ENCODE measurements at places on chromosomes 4 and X. TPM values are rescaled to one million over a fixed set of nuclear protein-coding genes. Genes with fewer than 3 reads are reported as not detected.

Gene ZNF732
- total RNA-seq: not detected

Gene ARMCX4
- total RNA-seq: 16.0 TPM

Gene ADH1B
- total RNA-seq: 223 TPM

Gene PHEX
- 0.25 TPM for total RNA-seq

Gene SLC4A4
- total RNA-seq: 37.1 TPM

Gene TEX13B
- total RNA-seq: not detected

Gene AREG
- 11.8 TPM for total RNA-seq

Gene UCP1
- not detected for total RNA-seq

Gene FGB
- 42.5 TPM for total RNA-seq

GRCh38 chr4:98204236-98204553 is 57.0 kb upstream of the RAP1GDS1 start:
- H3K4me1 ChIP-seq: peaks cover 2% of the 10 kb centered on the region
- no peaks in the 10 kb centered on the region for H3K27me3 ChIP-seq
- H3K27ac ChIP-seq: no peak overlapping the region
- no peak overlapping the region for H3K4me3 ChIP-seq
- H3K36me3 ChIP-seq: no peaks in the 10 kb centered on the region

GRCh38 chr4:124044330-124044729 is 647.7 kb downstream of the SPRY1 start:
- H3K4me3 ChIP-seq: no peak overlapping the region
- H3K27ac ChIP-seq: no peak overlapping the region
- no peaks in the 10 kb centered on the region for H3K27me3 ChIP-seq
- H3K36me3 ChIP-seq: no peaks in the 10 kb centered on the region
- no peaks in the 10 kb centered on the region for H3K4me1 ChIP-seq

DNA sequence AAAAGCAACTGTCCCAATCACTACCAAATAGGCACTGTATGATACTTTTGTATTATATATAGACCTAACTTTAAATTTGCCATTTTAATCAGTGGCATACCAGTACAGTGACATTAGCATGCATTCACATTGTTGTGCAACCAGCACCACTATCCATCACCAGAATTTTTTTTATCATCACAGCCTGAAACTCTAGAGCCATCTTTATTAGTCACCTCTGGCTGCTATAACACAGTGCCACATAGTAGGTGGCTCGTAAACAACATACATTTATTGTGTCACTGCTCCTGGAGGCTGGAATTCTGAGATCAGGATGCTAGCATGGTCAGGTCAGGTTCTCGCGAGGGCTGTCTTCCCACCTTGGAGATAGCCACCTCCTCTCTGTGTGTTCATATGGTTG is 188.4 kb upstream of the GALNT7 start:
- no peak overlapping the region for H3K4me3 ChIP-seq
- no peaks in the 10 kb centered on the region for H3K36me3 ChIP-seq
- no peaks in the 10 kb centered on the region for H3K4me1 ChIP-seq
- H3K27ac ChIP-seq: no peak overlapping the region
- DNase-seq: no peak
- no peaks in the 10 kb centered on the region for H3K27me3 ChIP-seq

DNA sequence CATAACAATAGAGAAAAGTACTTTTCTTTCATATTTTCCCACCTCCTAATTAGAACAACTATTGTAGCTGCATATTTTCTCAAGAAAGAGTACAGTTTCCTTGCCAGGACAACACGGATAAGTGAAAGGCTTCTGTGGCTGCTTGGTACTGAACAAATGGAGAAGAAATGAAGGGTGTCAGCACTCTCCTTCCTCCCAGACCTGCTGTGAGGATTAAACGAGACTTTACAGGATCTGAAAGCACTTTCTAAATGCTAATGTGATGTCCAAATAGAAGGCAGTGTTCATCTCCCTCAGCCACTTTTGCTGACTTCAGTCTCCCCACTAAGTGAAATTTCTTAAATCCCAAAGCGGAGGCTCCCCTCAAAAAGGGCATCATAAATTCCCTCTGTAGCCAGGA is 13.9 kb downstream of the NIPAL1 start:
- no peaks in the 10 kb centered on the region for H3K36me3 ChIP-seq
- H3K27me3 ChIP-seq: no peaks in the 10 kb centered on the region
- no peak for DNase-seq
- H3K4me1 ChIP-seq: no peaks in the 10 kb centered on the region

GRCh38 chr4:169079942-169080827 is 70.1 kb upstream of the CBR4 start:
- peak overlapping the region; percentile 9 for H3K4me3 ChIP-seq
- DNase-seq: peak; percentile 73
- H3K36me3 ChIP-seq: no peaks in the 10 kb centered on the region
- no peak overlapping the region for H3K27ac ChIP-seq
- no peaks in the 10 kb centered on the region for H3K27me3 ChIP-seq

GRCh38 chrX:31367816-31368215 is 296.0 kb upstream of the FTHL17 start:
- no peaks in the 10 kb centered on the region for H3K36me3 ChIP-seq
- H3K27ac ChIP-seq: no peak overlapping the region
- H3K27me3 ChIP-seq: no peaks in the 10 kb centered on the region
- H3K4me1 ChIP-seq: no peaks in the 10 kb centered on the region
- no peak for DNase-seq

DNA sequence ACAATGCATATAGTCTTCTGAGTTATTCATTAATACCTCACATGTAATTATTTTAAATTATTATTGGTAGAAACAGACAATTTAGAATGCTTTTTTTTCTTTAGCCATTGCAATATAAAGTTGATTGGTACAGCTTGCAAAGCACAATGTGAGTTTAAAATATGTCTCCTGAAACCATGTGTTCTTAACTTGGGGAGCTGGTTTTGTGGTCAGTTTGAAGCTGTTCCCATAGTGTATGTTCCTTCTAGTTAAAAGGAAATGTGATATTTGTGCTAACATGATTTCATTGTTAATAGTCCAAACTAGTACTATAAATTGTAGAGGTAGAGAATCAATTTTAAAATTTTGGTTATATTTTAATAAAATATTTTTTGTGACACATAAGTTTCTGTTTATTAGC is 247.2 kb downstream of the BMPR1B start:
- no peak overlapping the region for H3K4me3 ChIP-seq
- H3K27ac ChIP-seq: no peak overlapping the region
- H3K36me3 ChIP-seq: no peaks in the 10 kb centered on the region
- no peaks in the 10 kb centered on the region for H3K4me1 ChIP-seq
- no peak for DNase-seq
- H3K27me3 ChIP-seq: no peaks in the 10 kb centered on the region

GRCh38 chr4:60989141-60989540 is 211.0 kb upstream of the ADGRL3 start:
- H3K36me3 ChIP-seq: no peaks in the 10 kb centered on the region
- no peak for DNase-seq
- H3K4me1 ChIP-seq: no peaks in the 10 kb centered on the region
- H3K27ac ChIP-seq: no peak overlapping the region
- H3K27me3 ChIP-seq: no peaks in the 10 kb centered on the region
- no peak overlapping the region for H3K4me3 ChIP-seq

- DNase-seq: no peak
- H3K4me3 ChIP-seq: no peak overlapping the region
- H3K36me3 ChIP-seq: no peaks in the 10 kb centered on the region
- H3K27me3 ChIP-seq: no peaks in the 10 kb centered on the region
- no peak overlapping the region for H3K27ac ChIP-seq
Measured at GRCh38 chr4:180641495-180641894, 1601.7 kb upstream of the TENM3 start.

- H3K4me3 ChIP-seq: no peak overlapping the region
- H3K27me3 ChIP-seq: no peaks in the 10 kb centered on the region
- no peak for DNase-seq
Measured at GRCh38 chr4:121011780-121012340, 60.5 kb downstream of the NDNF start.

- no peaks in the 10 kb centered on the region for H3K36me3 ChIP-seq
- no peaks in the 10 kb centered on the region for H3K4me1 ChIP-seq
- H3K27ac ChIP-seq: no peak overlapping the region
- H3K27me3 ChIP-seq: no peaks in the 10 kb centered on the region
- H3K4me3 ChIP-seq: no peak overlapping the region
- no peak for DNase-seq
Measured at GRCh38 chr4:46508216-46508615, 118.3 kb upstream of the GABRA2 start.

GRCh38 chr4:153465140-153465539 is 1.0 kb upstream of the TMEM131L start:
- H3K4me1 ChIP-seq: no peaks in the 10 kb centered on the region
- peak overlapping the region; percentile 65 for H3K4me3 ChIP-seq
- H3K36me3 ChIP-seq: no peaks in the 10 kb centered on the region
- no peak overlapping the region for H3K27ac ChIP-seq
- no peak for DNase-seq

GRCh38 chr4:155789391-155789790 is 30.6 kb downstream of the GUCY1B1 start:
- H3K4me1 ChIP-seq: no peaks in the 10 kb centered on the region
- no peak overlapping the region for H3K27ac ChIP-seq
- H3K36me3 ChIP-seq: no peaks in the 10 kb centered on the region
- H3K27me3 ChIP-seq: no peaks in the 10 kb centered on the region

GRCh38 chrX:150363561-150364346 is 637 bp downstream of the MAMLD1 start:
- DNase-seq: peak; percentile 82
- H3K27me3 ChIP-seq: peaks cover 5% of the 10 kb centered on the region
- no peaks in the 10 kb centered on the region for H3K4me1 ChIP-seq
- no peaks in the 10 kb centered on the region for H3K36me3 ChIP-seq
- H3K4me3 ChIP-seq: peak overlapping the region; percentile 54

DNA sequence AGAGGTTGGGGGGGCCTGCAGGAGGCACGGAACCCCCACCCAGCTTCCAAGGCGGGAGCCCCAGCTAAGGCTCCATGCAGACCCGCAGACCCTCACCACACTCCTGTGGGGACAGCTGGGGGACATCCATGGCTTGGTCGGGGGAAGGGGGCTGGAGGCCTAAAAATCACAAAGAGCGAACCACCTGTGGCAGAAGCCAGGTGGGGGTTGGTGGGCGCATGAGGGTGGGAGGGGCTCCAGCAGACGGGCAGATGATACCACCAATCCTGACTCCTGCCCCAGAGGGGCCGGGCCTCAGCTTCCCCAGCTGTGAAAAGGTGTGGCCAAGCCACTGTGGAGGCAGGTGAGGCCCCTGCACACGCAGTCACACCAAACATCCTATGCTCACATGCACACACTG is 111.6 kb downstream of the FAM53A start:
- H3K27ac ChIP-seq: no peak overlapping the region
- H3K4me3 ChIP-seq: no peak overlapping the region
- no peaks in the 10 kb centered on the region for H3K4me1 ChIP-seq
- H3K36me3 ChIP-seq: no peaks in the 10 kb centered on the region
- peaks cover 6% of the 10 kb centered on the region for H3K27me3 ChIP-seq

DNA sequence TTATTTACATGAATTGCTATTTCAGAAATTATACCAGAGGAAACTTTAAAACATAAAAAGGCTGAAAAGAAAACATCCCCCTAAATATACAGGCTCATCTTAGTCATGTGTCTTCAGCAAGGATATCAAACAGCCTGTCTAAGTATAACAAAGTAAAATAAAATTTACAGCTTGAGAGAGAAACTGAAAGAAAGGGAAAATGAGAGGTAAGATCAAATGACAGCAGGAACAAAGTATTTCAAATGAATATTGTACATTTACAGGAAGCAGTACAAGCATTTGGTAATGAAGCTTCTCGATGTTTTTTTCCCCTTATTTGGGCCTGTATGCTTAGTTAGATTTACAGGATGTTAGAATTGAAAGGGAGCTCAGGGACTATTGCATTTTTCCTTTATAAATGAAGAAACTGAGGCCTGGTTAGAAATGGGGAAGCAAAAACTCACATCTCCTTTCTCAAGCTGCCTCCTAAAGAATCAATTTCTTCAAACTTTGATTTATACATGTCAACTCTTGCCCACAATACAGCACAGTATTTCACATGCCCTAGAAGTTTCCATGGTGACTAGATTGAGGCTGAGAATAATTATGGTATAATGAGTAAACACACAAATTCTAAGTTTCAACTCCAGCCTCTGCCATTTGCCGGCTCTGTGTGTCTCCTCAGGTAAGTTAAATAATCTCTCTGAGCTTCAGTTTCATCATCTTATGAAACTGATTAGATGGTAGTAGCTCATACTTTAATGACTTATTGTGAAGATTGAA is 29.3 kb downstream of the DAPP1 start:
- DNase-seq: no peak
- no peaks in the 10 kb centered on the region for H3K4me1 ChIP-seq
- no peak overlapping the region for H3K4me3 ChIP-seq
- H3K36me3 ChIP-seq: no peaks in the 10 kb centered on the region
- H3K27me3 ChIP-seq: no peaks in the 10 kb centered on the region

DNA sequence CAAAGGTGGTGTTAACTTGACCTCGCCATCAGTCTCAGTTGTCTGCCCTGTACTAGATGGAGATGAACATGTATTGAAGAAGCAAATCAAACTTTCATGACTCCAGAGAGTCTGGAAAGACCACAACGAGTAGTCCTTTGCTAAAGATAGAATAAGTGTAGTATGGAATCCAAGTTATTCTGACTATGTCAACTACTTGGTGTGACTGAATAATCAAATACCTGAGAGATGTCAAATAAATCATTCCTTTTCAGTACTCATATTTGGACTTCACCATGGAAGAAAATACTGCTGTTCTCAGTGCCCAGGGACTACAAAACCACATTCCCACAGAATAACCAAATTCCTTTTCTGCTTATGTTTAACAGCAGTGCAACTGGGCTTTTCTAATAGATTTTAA is 161.2 kb upstream of the SPRY1 start:
- no peaks in the 10 kb centered on the region for H3K36me3 ChIP-seq
- DNase-seq: no peak
- no peaks in the 10 kb centered on the region for H3K4me1 ChIP-seq
- no peak overlapping the region for H3K27ac ChIP-seq
- H3K4me3 ChIP-seq: no peak overlapping the region

- no peaks in the 10 kb centered on the region for H3K36me3 ChIP-seq
- DNase-seq: no peak
- no peaks in the 10 kb centered on the region for H3K27me3 ChIP-seq
- no peak overlapping the region for H3K4me3 ChIP-seq
- H3K4me1 ChIP-seq: no peaks in the 10 kb centered on the region
Measured at GRCh38 chr4:3263876-3264193, 14.9 kb downstream of the MSANTD1 start.

- no peak overlapping the region for H3K27ac ChIP-seq
- no peaks in the 10 kb centered on the region for H3K4me1 ChIP-seq
- DNase-seq: no peak
- no peaks in the 10 kb centered on the region for H3K27me3 ChIP-seq
- no peak overlapping the region for H3K4me3 ChIP-seq
Measured at GRCh38 chrX:40843643-40844042, 108.3 kb upstream of the MED14 start.

- no peak overlapping the region for H3K4me3 ChIP-seq
- H3K27ac ChIP-seq: no peak overlapping the region
- no peaks in the 10 kb centered on the region for H3K27me3 ChIP-seq
- H3K4me1 ChIP-seq: no peaks in the 10 kb centered on the region
Measured at GRCh38 chr4:157012296-157012695, 40.7 kb upstream of the PDGFC start.

- peaks cover 6% of the 10 kb centered on the region for H3K36me3 ChIP-seq
- H3K4me1 ChIP-seq: no peaks in the 10 kb centered on the region
- no peaks in the 10 kb centered on the region for H3K27me3 ChIP-seq
- H3K27ac ChIP-seq: no peak overlapping the region
- no peak for DNase-seq
Measured at GRCh38 chr4:88060431-88060830, 53.0 kb downstream of the PKD2 start.

Measured in kidney (tissue), 22 donors.